Stimulated activated CD8-positive, alpha-beta memory T cell treated with anti-CD3 and anti-CD28 coated beads, Interleukin-4, amount 100 ng/mL, for 4 hours (primary cell): ENCODE measurements at places on chromosomes 6 and 20.

GRCh38 chr20:40286975-40287531, 402.0 kb downstream of the MAFB start:
- DNase-seq = no peak

- DNase-seq = no peak
These were observed 17.5 kb upstream of the NRN1 start for GRCh38 chr6:6024220-6024619.

- no peak for DNase-seq
These were observed 14.5 kb downstream of the C6orf62 start for GRCh38 chr6:24704468-24704867.

GRCh38 chr6:165769884-165770283, 106.8 kb upstream of the PDE10A start:
- DNase-seq = no peak

- no peak for DNase-seq
These were observed 15.6 kb downstream of the RAD21L1 start for GRCh38 chr20:1241456-1241855.

DNA sequence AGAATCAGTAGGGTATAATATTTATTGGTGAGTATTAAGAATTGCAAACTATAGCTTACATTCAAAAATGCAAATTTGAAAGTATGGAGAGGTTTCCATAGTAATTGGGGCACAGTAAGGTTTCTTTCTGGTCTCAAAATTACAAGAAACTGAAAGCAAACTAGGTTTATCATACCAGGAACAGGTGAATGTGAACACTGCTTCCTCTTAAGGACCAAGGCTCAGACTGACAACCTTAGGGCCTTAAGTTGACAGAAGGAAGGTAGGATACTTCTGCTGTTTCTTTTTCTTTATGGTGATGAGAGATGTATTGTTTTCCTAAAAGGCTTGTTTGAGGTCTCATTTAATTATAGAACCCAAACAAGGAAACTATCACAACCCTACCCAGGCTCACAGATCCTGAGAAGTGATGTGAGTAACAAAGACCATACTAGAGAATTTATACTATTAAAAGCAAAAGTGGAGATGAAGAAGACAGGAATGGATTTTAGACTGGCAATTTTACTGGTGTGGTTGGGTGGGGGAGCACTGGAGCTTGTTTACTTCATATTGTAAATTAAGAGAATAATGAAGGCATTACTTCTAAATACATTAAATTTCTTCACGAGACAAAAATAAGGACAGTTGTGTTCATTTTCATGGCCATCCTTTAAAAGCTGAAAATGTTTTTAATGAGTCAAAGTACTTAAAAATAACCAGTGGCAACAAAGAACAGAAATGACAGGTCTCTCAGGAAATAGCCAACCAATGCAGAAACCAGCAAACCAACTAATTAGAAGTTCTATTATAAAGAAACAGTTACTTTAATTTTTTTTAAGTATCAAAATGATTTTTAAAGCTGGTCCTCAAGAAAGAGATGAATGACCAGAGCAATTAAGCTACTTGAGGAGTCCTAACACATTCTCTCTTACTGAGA, 21.3 kb downstream of the STAU1 start:
- DNase-seq = no peak

- DNase-seq = no peak
These were observed 153.3 kb upstream of the ARG1 start for GRCh38 chr6:131419702-131420101.

GRCh38 chr6:12719017-12719416, 2.5 kb downstream of the PHACTR1 start:
- DNase-seq = no peak

- DNase-seq = no peak
These were observed 841.6 kb upstream of the GJE1 start for GRCh38 chr6:141290941-141291721.

DNA sequence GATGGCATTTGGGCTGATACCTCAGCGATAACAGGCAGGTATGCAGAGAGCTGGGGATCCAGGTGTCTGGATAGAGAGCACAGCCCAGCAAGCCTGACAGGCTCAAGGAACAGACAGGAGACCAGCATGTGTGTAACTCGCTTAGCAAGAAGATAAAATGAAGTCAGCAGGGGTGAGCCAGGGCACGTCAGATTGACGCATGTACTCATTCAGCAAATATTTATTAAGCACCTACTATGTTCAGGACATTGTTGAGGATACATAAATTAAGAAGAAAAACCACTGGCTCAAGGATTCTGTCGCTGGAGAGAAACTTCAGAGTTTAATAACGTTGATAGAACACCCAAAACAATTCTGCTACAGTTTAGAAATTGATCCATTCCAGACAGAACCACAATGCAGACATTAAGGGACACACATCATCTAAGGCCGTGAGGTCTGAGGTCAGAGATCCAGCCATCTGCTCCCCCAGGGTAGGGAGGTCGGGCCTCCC, 1.0 kb upstream of the DUSP22 start:
- no peak for DNase-seq

GRCh38 chr6:66662196-66662595, 955.2 kb upstream of the EYS start:
- no peak for DNase-seq

- DNase-seq = no peak
These were observed 206.4 kb downstream of the SYNDIG1 start for GRCh38 chr20:24675651-24676352.

DNA sequence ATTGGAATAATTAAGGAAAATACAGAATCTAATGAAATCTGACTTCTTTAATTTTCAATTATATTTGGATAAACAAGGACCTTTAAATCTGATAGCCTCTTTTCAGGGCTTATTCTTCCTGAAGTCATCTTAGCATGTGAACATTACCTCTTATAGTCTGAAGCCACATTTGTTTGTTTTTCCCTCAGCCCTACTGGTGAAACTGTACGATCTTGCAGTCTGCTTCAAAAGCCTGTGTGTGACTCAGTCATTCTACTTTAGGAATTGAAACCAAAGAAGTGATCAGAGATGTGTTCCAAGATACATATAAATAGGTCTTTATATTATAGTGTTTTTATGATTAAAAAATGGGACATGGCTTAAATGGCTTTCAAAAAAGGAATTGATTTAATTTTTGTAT, 67.5 kb downstream of the MACROD2 start:
- no peak for DNase-seq

DNA sequence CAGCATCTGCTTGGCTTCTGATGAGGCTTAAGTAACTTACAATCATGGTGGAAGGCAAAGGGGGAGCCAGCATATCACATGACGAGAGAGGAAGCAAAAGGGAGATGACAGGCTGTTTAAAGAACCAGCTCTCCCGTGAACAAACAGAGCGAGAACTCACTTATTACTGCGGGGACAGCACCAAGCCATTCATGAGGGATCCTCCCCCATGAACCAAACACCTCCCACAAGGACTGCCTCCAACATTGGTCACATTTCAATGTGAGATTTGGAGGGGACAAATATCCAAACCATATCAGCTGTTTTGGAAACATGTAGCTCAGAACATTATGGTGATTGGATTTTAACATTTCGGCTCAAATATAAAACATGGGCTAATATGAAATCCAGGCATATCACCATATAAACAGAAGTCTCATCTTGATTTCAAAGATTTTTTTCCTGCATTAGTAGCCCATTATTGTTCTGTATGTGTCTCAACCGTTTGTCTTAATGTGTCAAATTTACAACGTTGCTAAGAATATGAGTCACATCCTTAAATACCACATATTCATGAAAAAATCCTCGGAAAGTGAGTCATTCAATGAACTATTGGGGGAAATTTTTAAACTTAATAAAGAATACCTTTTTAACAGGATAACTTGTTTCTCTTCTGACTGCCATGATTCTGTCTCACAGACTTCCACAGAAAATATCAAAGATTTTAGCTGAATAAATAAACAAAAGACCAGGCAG, 894.3 kb downstream of the TFAP2A start:
- no peak for DNase-seq

- DNase-seq = no peak
These were observed 109.2 kb downstream of the FOXF2 start for GRCh38 chr6:1498491-1499113.

GRCh38 chr6:46378882-46379416, 112.3 kb downstream of the RCAN2 start:
- DNase-seq = no peak

GRCh38 chr6:113763876-113764275, 93.3 kb upstream of the MARCKS start:
- DNase-seq = no peak

- DNase-seq = no peak
These were observed 61.4 kb downstream of the NOL4L start for GRCh38 chr20:32523613-32524213.

DNA sequence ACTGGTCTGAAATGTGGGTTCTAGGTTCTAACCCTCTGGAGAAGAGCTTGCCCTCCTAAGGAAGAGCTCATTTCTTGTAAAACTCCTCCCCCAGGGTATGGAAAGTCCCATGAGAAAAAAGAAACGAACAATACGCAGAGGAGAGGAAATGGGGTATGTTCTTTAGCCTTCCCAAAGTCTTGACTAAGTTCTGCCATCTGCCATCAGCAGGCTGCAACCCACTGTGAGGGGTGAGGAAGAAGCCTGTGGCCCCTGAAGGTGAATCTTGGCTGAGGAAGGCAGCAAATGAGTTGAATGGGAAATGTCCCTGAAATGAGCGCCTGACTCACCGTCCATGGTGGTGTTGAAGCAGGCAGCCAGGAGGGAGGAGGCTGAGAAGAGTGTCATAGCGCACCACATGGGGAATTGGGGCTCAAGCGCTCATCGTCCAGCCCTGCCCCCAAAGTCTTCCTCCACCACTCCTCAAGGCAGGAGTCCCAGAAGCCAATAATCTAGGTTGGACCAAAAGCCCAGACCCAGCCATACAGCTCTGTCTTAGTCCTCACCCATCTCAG, 10.4 kb upstream of the MATN4 start:
- DNase-seq = no peak

DNA sequence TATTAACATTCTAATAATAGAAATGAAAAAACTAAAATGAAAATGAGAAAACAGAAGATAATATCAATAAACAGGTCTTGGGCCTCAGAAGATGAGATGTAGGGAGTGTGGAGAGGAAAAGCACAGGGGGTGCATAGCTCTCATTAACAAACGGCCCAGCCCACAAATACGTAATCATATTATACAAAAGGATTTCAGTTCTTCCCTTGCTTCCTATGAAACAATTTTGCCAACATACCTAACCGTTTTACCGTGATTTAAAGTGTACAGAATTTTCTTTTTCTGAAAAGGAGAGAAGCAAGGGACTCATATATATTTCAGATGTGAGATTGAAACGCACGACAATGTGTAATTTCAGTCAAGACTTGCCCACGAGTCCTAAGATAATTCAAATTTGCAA, 136.0 kb downstream of the HFE start:
- DNase-seq = no peak

DNA sequence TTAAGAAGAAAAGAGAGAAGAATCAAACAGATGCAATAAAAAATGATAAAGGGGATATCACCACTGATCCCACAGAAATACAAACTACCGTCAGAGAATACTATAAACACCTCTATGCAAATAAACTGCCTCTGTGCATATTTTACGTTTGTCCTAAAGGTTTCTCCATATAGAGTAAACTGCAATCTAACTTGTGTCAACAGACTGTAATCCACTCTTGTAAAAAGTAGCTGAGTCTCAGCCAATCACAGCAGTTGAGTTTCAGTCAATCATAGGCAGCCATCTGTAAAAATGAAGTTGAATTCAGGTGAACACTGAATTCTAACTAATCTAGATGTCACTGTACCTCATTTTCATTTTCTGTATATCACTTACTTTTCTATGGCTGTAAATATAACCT, 112.2 kb upstream of the SYNCRIP start:
- no peak for DNase-seq

DNA sequence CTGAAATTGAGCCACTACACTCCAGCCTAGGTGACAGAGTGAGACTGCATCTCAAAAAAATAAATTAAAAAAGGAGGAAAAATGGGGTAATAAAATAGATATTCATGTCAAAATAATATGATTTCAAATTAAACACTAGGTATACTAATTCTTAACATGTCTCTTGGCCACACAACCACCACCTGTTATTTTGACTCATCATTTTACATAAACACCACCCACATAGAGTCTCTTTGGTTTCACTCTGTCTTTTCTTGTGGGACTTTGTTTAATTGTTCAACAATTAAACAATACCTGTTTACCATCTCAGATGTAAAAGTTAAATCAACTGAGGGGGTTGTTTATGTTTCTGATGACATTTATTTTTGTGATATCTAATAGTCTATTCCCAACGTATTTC, 476.8 kb upstream of the ADGRB3 start:
- DNase-seq = no peak

- peak; percentile 46 for DNase-seq
These were observed 887 bp downstream of the GABBR1 start for GRCh38 chr6:29631860-29632731.

DNA sequence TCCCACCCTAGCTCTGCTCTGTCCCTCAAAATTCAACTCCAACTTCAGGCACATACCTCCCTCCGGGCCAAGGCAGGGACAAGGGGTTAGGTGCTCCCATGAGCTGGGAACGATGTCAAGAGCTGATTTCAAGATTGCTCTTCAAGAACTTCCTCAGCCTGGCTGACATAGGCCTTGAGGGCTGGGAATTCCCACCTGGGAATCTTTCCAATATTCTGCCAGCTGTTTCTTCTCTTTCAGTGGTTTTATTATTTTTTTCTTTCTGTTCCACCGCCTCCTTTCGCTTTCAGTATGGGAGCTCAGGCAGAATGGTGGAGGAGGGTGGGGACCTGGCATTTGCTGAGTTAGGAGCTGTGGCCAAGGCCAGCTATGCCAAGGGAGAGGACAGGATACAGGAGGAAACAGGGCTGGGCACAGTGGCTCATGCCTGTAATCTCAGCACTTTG, 33.7 kb downstream of the SRSF3 start:
- DNase-seq = no peak

DNA sequence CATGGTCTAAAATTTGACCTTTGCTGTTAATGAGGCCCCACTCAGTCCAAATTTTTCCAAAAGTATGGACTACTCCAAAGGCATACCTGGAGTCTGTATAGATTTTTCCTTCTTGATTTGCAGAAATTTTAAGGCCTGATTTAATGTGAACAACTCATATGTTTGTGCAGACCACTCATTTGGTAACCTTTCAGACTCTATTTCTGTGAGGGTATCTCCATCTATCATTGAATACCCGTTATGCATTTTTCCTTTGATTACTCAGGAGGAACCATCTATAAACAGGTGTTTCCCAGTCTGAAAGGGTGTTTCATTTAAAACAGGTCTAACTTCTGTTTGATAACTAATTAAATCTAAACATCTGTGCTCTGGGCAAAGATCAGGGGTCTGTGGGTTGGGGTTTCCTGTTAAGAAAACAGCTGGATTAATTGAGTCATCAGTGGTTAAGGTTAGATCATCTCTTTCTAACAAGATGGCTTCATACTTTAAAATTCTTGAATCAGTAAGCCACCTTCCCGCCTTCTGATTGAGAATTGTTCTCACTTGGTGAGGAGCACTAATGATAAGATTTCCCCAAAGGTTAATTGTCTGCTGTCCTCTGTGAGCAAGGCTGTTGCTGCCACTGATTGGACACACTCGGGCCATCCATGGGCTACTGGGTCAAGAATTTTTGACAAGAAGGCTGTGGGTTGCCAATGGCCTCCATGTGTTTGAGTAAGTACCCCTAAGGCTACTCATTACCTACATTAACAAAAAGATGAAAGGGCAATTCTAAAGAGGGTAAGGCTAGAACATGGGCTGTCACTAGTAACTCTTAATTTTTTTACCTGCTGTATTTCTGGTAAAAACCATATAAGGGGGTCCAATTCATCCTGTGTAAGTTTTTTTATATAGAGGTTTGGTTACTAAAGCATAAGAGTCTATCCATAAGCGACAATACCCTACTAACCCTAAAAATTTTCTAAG, 24.1 kb downstream of the HLA-B start:
- DNase-seq = no peak

GRCh38 chr20:46951405-46951804, 56.8 kb downstream of the EYA2 start:
- no peak for DNase-seq
